ENCODE measurements at places on chromosomes 5 and 9.

DNA sequence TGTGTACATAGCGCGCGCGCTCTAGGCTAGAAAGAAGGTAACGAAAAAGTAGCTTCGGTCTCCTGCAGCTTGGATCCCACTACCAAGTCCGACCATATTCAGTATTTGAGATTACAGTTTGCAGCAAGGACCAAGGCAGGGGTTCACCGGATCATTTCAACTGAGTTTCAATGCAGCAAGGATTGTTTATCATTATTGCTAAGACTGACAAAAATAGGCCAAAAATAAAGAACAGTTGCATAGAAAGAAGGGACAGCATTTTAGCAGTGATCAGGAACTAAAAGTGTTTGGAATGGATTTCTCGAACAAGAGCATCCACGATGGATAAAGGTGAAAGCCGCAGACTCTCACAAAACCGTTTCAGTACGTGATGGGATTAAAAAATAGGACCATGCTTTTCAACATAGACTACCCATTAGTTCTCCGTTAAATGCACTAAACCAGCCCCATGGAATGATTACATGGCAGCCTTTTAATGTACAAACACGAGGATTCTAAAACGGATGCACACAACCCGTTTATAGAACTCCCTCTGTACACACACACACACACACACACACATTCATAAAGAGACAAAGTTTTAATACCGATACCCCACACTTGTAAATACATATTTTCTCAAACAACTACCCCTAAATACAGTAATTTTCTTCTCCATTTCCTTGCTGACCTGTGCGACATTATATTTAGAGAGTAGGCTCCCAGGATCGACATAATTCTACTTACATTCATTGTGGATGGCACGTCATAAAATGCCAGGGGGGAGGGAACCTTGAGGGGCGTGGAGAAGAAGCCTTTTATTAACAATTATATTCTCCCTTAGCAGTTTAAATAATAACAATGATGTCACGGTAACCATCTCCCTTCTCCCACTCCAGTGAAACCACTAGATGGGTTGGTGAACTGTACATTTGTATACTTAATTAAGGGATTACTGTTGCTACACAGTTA, 197.1 kb downstream of the MEF2C start:
- DNase-seq: no peak

GRCh38 chr9:116692616-116693015, 5.5 kb downstream of the TRIM32 start:
- DNase-seq: no peak

GRCh38 chr5:140311011-140311467, 8.1 kb upstream of the PFDN1 start:
- no peak for DNase-seq

- DNase-seq: no peak
Observed at GRCh38 chr9:133181561-133181960, 17.8 kb upstream of the GBGT1 start.

DNA sequence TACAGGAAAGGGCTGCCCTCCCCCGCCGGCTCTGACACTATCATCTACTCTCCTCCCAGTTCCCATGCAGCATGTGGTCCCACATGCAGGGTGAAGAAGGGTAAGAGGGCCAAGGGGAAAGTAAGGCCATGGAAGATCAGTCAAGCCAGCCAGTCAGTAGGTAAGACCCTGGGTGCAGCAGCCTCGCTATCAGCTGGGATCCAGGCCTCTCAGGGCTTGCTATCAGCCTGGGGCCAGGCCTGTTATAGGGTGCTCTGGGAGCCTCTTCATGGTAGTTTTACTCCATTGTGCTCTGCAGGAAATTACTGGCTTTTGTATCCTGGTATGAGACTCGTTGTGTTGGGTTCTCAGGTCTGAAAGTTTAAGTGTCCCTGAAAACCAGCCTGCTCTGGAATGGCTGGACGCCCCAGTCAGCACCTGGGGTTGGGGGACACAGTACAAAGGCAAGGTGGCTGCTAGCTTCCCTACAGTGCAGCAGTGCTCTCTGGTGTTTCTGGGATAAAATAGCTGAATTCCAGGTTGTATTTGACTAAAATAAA, 21.4 kb downstream of the SLC22A4 start:
- DNase-seq: no peak

- no peak for DNase-seq
Observed at GRCh38 chr5:175382171-175382570, 61.8 kb downstream of the DRD1 start.

- DNase-seq: no peak
Observed at GRCh38 chr9:133474853-133475252, 4.0 kb downstream of the SLC2A6 start.

DNA sequence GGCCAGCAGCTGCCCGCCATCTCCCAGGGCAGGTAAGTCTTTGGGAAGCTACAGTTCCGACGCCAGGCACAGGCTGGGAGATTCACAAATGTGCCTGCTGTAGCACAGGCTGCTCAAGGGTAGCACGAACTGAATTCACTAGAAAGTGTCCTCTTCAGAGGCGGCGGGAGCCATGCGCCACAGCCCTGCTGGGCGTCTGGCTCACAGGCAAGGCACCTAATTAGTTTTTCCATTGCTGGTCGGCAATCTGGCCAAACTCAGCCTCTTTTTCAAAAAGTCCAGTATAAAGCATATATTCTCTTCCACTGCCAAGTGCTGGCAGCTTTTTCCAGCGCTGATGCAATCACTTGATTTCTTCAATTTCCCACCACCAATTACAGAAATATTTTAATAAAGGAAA, 128.9 kb upstream of the RAPGEF1 start:
- no peak for DNase-seq

GRCh38 chr9:137607141-137607857, 1.8 kb downstream of the ARRDC1 start:
- no peak for DNase-seq

DNA sequence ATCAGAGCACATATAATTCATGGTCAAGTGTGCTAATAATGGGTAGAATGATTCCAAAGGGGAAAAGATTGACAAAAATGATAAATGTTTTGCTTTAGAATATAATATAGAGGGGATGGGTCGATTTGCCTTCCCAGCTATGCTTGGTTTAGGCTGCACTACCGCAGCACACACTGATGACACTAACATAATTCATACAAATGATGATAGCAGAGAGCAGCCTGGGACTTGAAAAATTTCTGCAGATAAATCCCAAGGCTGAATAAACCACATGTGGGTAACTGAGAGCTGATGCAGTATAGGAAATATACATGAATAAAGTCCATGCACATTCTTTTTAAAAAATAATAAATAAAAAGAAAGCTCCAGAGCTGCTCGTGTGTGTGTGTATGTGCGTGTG, 54.5 kb downstream of the EFNA5 start:
- no peak for DNase-seq

DNA sequence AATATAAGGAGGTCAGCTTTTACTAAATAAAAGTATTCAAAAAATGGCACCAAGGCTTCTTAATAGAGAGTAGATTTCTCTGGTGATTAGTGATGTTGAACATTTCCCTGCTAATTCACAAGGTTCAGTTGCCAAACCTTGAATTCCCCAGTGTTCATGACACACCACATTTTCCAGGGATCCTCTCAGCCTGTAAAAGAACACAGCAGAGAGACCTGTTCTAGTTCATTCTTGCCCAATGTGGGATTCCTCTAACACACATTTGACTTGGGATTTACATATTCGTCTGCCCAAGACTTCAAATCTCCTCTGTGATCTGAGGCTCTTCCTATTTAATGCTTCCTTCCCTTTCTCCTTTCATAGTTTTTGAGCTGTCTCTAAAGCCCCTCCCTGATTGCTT, 273.2 kb upstream of the CDH9 start:
- DNase-seq: no peak

DNA sequence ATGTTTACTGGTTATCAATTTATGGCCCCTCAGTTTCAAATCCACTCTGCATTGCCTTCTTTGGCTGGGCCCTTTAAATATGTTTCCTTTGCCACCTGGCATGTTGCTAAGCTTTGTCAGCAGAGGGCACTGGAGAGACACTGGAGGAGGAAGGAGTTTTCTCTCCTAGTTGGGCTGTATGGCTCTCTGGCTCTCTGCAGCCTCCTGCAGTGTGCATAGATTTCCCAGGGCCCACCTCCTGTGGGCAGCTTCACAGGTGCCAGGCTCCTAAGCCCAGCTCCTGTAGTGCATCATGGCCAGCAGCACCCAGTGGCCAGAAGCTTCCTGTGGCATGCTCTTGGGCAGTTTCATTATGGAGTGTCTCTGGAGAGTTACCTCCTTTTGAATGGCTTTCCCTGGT, 23.3 kb downstream of the CAVIN4 start:
- DNase-seq: no peak

DNA sequence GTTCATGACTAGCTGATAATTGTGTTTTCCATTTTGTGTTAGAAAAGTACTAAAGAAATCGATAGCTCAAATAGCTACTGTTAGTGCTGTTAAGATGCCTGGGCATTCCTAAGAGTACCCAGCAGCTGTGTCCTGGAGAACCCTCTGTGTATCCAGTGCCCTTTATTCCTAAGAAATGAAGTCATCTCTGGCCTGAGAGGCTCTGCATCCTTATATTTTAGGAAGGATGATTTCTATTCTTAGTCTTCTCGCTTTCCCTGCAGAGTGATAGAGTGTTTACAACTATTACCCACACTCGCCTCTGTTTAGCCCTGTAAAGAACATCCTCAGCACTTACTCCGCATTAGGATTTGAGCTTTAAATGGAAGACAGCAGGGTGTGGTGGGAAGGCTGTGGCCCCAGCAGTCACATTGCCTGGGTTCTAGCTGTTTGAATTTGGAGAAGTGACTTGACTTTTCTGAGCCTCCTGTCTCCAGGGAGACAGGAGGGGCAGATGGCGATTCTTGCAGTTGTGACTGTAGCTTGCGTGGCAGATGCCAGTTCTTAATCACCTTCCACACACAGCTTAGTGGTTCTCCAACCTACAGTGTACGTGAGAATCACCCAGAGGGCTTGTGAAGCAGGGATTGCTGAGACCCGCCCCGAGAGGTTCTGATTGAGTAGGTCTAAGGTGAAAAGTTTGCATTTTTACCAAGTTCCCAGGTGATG, 177.2 kb upstream of the PITX1 start:
- DNase-seq: no peak

GRCh38 chr9:136972335-136972734, 5.0 kb upstream of the PTGDS start:
- no peak for DNase-seq

Data from stimulated activated CD8-positive, alpha-beta memory T cell treated with anti-CD3 and anti-CD28 coated beads, Interleukin-2, amount 100 ng/mL, for 1 hour (primary cell).